Stimulated activated naive CD4-positive, alpha-beta T cell treated with Interleukin-2 at 50 U/mL for 16 hours (primary cell): ENCODE measurements at places on chromosomes 3 and 15.

GRCh38 chr3:61897848-61898247 is 336.5 kb downstream of the PTPRG start:
- DNase-seq, result no peak

DNA sequence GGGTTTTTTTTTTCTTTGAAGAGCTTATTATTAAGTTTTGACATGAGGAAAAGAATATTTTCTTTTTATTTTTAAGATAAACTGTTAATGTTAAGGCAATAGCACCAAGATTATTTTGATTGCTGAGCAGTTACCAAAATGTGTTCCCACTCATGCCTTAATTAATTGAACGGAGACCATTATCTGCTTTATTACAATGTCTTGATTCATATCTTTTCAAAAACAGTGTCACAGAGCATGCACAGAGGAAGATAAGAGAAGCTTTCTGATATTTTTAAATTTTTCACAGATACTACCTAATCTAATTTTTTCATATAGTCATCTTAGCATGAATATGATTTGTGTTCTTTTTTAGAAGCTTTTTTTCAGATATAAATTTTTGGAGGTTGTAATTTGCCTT is 106.7 kb upstream of the FEZF2 start:
- no peak for DNase-seq

DNA sequence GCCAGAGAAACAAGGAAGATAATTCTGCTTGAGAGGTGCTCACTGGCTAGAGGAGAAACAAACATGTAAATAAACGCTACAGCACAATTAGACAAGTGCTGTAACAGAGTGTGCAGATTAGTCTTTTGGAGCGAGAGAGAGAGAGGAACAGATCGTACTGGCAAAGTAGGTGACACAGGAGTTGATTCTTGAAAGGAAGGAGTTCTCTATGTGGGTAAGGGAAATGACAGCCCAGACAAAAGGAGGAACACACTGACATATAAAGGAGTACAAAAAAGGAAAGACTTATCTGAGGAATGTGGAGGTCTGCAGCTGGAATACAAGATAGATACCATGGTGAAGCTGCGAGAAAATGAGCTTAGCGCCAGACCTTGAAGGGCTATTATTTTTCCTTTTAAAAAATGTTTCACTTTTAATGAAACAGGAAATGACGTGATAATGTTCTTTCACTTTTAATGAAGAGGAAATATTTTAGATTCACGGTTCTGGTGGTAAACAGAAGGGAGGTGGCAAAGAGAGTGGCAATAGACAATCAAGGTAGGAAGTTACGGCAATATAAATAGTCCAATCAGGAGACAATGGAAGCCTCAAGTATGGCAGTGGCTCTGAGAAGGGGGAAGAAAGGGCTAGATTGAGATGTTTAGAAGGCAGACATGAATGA is 202.9 kb downstream of the VPS13C start:
- DNase-seq, result no peak

GRCh38 chr15:32828507-32829186 is 110.8 kb downstream of the GREM1 start:
- no peak for DNase-seq

DNA sequence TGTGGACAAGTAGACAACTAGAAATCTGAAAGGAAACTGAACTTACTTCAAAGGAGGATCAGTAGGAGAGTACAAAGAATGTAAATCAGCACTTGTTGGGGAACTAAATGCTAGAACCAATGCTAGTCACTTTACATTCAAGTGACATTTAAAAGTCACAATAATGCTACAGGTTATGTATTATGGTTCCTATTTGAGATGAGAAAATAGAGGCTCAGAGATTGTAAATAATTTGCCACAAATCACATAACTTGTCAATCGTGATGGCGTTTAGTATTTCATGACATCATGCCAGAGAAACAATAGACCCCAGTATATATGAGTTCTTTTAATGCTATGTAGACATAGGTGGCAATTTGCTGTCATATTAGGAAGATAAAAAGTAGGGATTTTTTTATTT is 467.8 kb upstream of the CBLB start:
- no peak for DNase-seq

GRCh38 chr3:190261015-190261414 is 61.2 kb downstream of the CLDN1 start:
- DNase-seq, result no peak

DNA sequence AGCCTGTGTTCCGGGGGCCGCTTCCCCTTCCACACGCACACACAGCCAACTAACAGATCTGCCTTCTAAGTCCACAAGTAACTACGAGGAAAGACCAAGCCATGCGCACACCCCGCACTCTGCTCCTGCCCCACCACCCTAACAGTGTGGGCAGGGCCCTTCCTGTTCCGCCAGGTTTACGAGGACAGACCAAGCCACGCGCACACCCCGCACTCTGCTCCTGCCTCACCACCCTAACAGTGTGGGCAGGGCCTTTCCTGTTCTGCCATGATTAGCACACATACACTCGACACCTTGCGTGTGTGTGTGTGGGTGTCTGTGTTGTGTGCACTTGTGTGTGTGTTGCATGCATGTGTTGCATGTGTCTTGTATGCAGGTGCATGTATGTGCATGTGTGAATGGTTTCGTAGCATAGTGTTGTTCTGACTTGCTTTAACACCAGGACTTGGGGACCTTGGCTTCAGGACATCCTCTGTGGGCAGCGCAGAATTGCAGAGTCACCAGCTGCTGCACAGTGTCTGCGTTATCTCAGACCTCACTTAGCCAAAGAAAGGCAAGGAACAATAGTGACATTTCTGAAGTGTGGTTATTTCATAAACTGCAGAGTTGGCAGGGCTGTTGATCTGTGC is 114.4 kb downstream of the CHSY1 start:
- no peak for DNase-seq

DNA sequence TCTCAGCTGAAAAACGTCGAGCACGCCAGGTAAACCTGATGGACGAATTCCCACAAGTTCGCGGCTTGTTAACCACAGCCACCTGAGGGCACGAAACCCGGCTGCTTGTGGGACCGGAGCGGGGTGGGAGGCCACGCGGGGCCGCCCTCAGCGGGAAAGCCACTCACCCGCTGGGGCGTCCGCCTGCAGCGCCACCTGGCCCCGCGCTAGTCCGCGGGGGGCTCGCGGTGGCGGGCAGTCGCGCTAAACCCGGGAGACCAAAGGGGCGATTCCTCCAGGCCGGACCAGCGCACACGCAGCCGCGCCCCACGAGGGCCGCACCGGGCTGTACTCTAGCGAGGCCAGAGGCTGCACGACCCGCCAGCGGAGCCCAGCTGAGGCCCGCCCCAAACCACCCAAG is 15.7 kb upstream of the CFAP161 start:
- no peak for DNase-seq

DNA sequence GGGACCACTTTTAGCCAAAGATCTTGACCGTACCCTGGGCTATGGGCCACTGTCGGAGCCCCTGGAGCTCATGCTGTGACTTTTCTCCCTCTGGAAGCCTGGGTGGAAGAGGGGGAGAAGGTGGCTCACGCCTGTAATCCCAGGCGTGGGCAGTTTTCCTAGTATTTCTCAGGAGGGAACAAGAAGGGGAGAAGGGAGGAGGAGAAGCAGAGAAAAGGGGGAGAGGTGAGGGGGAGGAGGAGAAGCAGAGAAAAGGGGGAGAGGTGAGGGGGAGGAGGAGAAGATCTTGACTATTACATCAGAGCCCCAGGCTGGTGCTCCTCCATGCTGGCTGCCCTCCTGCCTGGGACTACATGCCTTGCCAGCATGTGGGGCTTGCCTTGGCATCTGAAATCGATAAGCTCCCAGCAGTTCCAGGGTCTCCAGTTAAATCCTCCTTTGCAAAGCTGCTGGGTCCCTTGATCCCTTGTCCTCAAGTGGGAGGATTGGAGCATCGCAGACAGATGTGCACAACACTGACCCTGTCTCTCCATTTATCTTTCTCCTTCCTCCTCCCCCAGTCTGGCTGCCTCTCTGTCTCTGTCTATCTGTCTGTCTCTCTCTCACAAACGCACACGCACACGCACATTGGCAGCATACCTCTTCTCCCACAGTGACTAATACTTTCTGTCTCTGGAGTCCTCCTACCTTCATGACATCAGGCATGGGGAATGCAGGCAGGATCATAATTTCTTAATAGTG is 41.6 kb downstream of the MRAS start:
- no peak for DNase-seq

DNA sequence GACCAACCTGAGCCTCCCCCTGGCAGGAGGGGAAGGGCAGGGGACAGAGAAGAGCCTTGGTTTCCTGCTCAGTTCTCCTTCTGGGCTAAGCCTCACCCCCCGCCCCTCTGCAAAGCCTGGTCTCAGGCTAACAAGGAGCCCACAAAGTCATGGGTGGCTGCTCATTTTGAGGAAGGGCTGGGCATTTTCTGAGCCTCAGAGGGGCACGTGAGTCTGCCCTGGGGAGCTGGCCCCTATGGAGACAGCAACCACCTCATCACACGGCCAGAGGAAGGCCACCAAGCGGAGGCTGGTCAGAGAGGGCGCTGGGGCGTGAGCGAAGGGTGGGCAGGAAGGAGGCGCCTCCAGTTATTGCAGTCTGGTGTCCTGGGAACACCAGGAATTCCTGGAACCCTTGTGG is 18.7 kb downstream of the ABTB1 start:
- DNase-seq, result no peak

GRCh38 chr3:72411843-72412242 is 436.4 kb downstream of the SHQ1 start:
- no peak for DNase-seq

DNA sequence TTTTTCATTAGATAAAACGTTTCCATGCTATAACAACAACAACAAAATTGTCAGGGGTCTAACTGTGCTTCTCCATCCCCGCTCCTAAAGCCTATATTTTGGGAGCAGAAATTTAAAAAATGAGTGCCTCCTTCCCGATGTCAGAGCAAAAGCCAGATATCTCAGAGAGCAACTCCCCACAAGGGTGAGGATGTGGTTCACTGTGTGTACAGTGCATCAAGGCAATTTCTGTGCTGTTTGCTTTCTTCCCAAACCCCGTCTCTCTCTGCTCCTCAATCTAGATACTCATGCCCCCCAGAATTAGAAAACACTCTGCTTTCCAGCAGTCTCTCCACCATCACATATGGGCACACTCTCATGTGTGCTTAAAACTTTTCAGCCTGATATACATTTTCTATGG is 76.7 kb upstream of the MBNL1 start:
- no peak for DNase-seq

DNA sequence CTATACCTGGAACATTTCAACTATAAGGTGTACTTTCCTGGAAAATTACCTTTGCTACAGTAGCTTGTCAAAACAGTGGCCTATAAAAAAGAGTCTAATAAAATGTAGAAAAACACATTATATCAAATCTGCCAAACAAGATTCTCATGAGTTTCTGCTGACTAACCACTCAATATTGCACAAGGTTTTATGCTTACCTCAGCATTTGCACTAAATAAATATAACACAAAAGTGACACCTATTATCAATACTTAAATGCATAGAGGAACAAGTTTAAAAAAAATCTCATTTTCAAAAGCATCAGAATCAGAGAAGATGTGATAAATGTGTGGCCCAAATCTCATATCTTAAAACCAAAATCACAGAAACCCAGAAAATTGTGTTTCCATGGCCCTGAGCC is 281.4 kb downstream of the RSL24D1 start:
- DNase-seq, result no peak

GRCh38 chr3:188338086-188338485 is 184.1 kb downstream of the LPP start:
- no peak for DNase-seq

DNA sequence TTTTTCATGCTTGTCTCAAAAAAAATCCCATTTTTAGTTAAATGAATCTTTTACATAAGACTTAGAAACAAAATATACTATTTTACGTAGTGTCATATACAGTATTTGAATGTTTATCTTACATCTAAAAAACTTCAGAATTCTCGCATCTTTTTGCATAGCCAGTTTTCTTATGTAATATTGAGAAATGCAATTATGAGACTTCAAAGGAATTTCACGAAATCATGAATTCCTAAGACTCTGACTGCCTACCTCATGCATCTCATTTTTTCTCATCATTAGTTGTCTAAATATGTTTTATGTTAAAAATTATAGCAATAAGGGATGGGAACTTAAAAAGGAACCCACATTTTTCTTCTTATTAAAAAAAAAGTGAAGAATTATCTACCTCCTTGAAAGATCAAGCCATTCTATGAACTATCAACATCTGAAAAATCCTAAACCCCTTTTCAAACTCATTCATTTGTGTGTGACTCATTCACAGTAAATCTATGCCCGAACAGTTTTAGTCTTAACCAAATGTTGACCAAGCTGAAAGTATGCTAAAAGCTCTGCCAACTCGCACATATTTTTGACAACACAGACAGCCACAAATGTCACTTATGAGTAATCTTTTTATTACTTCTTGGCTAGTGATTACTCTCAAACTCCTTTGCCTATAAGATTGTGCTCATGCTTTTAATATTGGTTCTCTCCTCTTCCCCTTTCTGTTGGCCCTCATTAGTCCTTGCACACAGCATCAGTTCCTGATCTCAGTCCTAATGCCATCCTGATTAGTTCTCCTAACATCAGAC is 115.9 kb downstream of the DCLK3 start:
- DNase-seq, result no peak

DNA sequence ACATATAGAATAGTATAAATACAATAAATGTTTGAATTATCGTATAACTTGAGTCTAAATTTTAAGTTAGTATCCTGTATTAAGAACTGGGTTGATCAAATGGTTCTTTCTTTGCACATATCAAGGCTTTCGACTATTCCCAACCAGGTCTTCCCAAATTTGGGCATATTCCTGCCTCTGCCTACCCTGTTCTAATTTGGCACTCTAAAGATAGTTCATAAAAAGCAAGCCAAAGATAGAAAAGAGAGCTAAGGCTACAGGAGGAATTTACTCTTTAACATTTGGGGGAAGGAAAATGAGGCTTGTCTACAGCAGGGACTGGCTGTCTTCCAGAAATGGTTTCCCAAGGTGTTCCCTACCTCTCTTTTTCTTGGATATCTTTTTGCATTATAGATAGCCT is 36.1 kb downstream of the SLC35A5 start:
- DNase-seq, result no peak

- no peak for DNase-seq
These were observed 33.0 kb downstream of the RBPMS2 start for GRCh38 chr15:64742385-64742784.

- no peak for DNase-seq
These were observed 312.1 kb downstream of the SLC9A9 start for GRCh38 chr3:143535994-143536784.
